ENCODE measurements at places on chromosomes 12 and 14. TPM values are rescaled to one million over a fixed set of nuclear protein-coding genes. Genes with fewer than 3 reads are reported as not detected.

SLC41A2 gene
- total RNA-seq = 36.3 TPM

LALBA gene
- total RNA-seq = not detected

BBOF1 gene
- 2.0 TPM for total RNA-seq

KLRC1 gene
- total RNA-seq = 0.44 TPM

PMEL gene
- 1.2 TPM for total RNA-seq

PYGL gene
- 6.2 TPM for total RNA-seq

GRCh38 chr12:102745971-102746600 lies 171.0 kb downstream of the PAH start:
- DNase-seq = no peak
- no peaks in the 10 kb centered on the region for H3K27me3 ChIP-seq
- no peaks in the 10 kb centered on the region for H3K36me3 ChIP-seq
- H3K4me3 ChIP-seq = no peak overlapping the region
- H3K27ac ChIP-seq = no peak overlapping the region

GRCh38 chr12:94165138-94165537 lies 16.8 kb downstream of the PLXNC1 start:
- no peak for DNase-seq
- H3K27ac ChIP-seq = no peak overlapping the region
- H3K4me1 ChIP-seq = no peaks in the 10 kb centered on the region
- no peaks in the 10 kb centered on the region for H3K27me3 ChIP-seq
- H3K4me3 ChIP-seq = no peak overlapping the region

GRCh38 chr12:113961921-113962710 lies 4.0 kb downstream of the RBM19 start:
- H3K36me3 ChIP-seq = peaks cover 40% of the 10 kb centered on the region
- peaks cover 10% of the 10 kb centered on the region for H3K4me1 ChIP-seq
- no peaks in the 10 kb centered on the region for H3K27me3 ChIP-seq
- no peak overlapping the region for H3K27ac ChIP-seq
- no peak overlapping the region for H3K4me3 ChIP-seq
- DNase-seq = no peak

- H3K27me3 ChIP-seq = no peaks in the 10 kb centered on the region
- peaks cover 7% of the 10 kb centered on the region for H3K4me1 ChIP-seq
- H3K36me3 ChIP-seq = no peaks in the 10 kb centered on the region
- no peak overlapping the region for H3K27ac ChIP-seq
- H3K4me3 ChIP-seq = no peak overlapping the region
These were observed 99.2 kb downstream of the VEZT start for GRCh38 chr12:95316798-95317197.

GRCh38 chr12:68306564-68306963 lies 25.6 kb downstream of the MDM1 start:
- H3K27me3 ChIP-seq = no peaks in the 10 kb centered on the region
- no peaks in the 10 kb centered on the region for H3K4me1 ChIP-seq
- no peak overlapping the region for H3K4me3 ChIP-seq
- H3K36me3 ChIP-seq = peaks cover 20% of the 10 kb centered on the region
- H3K27ac ChIP-seq = no peak overlapping the region

DNA sequence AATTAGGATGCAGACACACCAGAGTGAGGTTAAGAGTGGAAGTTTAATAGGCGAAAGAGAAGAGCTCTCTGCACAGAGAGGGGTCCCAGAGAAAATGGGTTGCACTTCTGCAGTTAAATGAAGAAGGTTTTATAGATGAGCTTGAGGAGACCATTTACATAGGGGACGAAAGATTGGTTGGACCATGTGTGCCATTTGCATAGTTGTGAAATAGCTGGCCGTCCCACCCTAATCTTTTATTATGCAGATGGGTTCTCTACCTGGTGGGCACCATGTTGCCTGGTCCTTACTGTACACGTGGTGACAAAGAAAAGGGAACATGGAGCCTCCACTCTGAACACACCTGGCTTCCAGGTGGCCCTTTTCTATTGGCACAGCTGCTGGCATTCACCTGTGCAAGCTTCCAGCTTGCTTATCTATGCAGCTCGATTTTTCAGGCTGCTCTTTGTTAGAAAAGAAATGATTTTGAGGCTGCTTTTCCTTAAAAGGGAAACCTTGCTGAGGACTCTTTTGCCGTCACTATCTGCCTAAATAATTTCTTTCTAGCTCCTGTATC lies 67.1 kb upstream of the SRSF5 start:
- H3K4me1 ChIP-seq = peaks cover 79% of the 10 kb centered on the region
- H3K36me3 ChIP-seq = no peaks in the 10 kb centered on the region
- H3K27ac ChIP-seq = peak overlapping the region; percentile 67
- H3K27me3 ChIP-seq = no peaks in the 10 kb centered on the region

DNA sequence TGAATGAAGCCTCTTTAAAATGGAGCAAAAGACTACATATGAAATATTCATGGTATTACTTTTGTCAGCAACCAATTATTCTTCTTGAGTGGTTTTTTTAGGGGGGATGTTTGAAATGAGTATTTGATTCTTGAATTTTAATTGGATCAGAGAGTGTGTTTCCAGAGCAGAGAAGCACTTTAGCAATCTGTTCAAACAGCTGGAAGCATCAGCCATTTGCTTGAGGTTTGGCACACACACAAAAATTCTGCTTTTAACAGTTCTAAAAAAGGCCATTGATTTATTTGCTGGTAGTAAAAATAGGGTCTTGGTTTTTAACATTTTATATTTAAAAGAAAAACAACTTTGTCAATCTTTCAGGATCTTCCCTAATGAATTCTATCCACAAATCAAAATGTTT lies 292.7 kb downstream of the LRFN5 start:
- no peaks in the 10 kb centered on the region for H3K36me3 ChIP-seq
- H3K4me1 ChIP-seq = no peaks in the 10 kb centered on the region
- no peak overlapping the region for H3K4me3 ChIP-seq
- DNase-seq = no peak

DNA sequence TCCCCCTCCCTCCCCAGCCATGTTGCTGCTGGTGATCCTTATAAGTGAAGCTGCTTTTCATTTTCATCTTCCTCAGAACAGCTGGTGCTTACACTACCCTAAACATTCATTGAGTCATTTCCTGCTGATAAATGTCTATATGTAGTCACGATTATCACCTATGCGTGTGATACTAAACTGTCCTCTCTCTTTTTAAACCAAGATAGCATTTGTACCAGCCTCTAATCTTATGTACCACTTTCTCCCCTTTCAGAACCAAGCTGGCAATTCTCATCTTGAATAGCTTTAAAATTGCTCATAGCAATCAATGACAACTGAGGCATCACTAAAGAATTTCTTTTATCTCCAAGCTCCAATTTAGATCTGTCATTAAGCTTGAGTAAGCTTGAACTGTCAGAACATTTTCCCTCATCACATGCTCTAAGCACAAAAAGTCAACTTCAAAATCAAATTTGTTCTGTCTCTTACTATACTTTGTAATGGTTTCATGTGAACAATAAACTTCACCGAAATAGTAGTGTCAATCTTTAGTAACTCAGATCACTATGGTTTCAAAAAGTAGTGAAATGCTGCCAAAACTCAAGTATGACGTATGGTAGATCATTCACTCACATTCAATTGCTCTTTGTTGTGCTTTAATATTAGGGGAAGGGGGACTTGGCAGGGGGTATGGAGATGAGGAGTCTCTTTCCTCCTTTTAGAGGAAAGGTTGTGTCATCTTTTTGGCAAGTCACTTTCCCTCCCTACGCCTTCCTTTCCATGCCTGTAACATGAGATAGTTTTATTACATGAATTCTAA lies 178.1 kb upstream of the NOVA1 start:
- H3K27ac ChIP-seq = no peak overlapping the region
- no peak overlapping the region for H3K4me3 ChIP-seq
- DNase-seq = no peak
- no peaks in the 10 kb centered on the region for H3K27me3 ChIP-seq
- H3K36me3 ChIP-seq = no peaks in the 10 kb centered on the region
- no peaks in the 10 kb centered on the region for H3K4me1 ChIP-seq
